ENCODE measurements at places on chromosomes 1 and 21. TPM values are rescaled to one million over a fixed set of nuclear protein-coding genes. Genes with fewer than 3 reads are reported as not detected.

Gene SLC9C2
- polyA plus RNA-seq: 0.09 TPM

Gene INSRR
- polyA plus RNA-seq: not detected

Gene NBPF4
- not detected for polyA plus RNA-seq

Gene LCE1F
- not detected for polyA plus RNA-seq

Gene KIF14
- 5.6 TPM for polyA plus RNA-seq

Gene HSPA13
- 46.5 TPM for polyA plus RNA-seq

DNA sequence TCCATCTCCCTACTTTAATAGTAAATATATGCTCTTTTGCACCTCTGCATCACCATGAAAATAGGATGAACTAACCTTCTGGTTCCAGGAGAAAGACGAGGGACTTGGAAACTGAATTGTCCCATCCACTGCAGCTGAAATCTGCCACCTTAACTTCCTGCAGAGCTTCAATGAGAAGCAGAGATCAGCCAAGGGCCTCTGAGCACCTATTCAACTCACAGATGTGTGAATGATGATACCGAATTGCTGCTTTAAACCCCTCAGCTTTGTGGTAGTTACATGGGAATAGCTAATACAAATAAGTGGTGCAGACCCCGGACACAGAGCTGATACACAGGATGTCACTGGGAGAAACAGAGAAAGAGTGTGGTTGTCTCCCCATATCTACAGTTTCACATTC is 616.8 kb downstream of the NCAM2 start:
- DNase-seq: no peak

GRCh38 chr1:190738317-190738716 is 260.7 kb upstream of the BRINP3 start:
- no peak for DNase-seq

DNA sequence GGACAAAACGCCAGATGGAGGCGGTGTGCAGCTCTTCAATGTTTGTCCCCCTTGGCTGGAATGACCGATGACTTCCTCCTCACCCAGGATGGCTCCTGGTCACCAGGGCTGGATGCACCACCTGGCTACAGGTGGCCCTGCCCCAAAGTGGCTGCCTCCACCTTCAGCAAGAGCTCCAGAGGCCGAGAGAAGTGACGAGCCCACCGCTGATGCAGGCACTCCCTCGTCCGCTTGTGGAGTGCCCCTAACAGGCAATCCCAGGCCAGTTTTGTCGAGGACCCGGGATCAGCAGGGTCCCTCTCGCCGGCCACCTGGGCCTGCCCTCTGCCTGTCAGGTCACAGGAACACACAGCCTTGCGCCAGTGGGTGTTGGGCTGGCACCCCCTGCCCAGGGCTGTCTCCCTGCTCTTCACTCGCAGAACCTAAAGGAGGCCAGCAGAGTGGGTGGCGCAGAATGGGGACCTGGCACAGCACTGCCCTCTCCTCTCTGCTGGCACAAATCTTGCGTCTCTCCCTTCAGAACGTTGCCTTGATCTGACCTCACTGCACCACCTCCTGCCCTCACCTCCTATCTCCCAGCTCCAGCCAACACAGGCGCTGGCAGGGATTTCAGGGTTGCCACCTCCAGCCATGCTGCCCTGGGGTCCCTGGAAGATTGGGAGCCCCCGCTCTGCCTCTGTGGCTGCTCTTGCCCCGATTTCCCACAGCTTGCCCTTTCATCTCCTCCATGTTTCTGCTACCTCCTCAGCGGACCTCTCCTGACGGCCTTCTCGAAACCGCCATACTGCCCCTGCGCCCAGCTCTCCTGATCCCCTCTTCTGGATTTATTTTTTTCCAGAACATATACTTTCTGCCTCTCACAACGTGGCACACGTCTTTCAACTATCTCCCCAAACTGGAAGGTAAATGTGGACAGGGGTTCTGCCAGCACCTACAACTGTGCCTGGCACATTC is 38.6 kb downstream of the SLC45A1 start:
- no peak for DNase-seq

- DNase-seq: no peak
These were observed 57.2 kb downstream of the AGPAT3 start for GRCh38 chr21:43921979-43922945.

- no peak for DNase-seq
These were observed 60.4 kb downstream of the MRPS6 start for GRCh38 chr21:34133802-34134201.

GRCh38 chr21:44082648-44083440 is 24.4 kb upstream of the PWP2 start:
- peak; percentile 27 for DNase-seq

DNA sequence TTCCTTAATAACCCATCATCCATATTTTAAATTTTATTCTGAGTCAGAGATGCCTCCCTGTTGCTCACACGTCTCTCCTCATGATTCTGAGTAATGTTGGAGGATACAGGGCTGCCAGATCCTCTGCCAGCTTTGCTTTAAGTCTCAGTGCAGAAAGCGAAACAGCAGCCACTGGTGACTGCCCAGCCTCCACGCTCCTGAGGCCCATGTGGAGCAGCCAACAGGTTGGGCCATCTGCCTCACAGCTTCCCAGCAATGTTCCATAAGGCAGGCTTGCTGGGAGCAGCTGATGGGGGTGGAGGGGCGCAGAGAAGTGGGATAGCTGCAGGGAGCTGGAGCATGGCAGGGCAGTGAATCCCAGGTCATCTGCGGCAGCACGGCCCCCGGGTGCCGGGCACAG is 104.2 kb downstream of the IGSF21 start:
- DNase-seq: no peak

GRCh38 chr21:44814498-44815023 is 3.3 kb downstream of the SUMO3 start:
- DNase-seq: no peak

DNA sequence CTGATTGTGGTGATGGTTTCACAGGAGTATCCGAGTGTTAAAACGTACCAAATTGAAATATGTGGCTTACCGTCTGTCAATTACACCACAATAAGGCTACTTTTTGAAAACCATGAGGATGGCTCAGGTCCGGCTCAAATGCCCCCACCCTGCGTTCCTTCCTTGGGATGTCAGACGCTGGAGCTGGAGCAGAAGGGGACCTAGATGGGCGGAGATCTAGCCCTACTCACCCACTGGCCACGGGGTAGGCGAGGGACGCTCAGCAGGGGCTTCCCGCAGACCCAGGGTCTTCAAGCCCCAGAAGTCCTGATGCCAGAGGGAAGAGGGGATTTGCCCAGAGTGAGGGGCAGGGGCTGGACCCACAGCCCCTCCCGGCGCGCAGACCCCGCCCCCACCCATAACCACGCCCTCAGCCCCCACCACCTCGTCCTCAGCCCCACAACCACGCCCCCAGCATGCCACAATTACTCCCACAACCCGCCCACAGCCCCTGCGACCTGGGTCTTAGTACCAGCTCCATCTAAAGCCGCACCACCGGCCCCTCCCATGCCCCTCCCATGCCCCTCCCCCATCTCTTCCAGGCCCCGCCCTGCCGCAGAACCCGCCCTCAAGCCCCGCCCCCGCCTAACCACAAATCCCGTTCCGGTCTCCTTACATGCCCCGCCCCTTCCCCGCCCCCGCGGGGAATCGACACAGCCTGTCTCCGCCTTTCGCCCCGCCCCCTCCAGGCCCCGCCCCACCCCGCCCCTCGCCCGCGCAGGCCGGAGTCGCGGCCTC is at the start of gene LRRC3:
Gene LRRC3, plus strand, starts transcription at position 764 of the 777 bp plus-strand sequence. CDS start 1,135 bp downstream, outside the sequence.
- peak; percentile 72 for DNase-seq

DNA sequence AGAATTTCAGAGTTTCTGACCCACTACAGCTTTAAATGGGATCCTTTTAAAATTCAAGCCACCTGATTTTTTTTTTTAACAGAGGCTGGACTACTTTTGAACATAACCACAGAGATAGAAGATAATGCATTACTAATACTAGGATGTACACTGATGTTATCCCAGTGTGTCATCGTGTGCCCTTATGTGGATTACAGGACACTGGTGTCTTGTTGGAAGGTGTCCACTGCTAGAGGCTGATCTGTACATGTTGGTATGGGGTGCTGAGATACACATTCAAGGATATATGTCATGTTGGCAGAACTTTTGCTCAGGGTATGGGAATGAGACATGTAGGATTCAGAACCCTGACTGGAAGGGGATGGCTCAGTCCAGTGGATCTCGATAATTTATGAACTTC is 56.3 kb downstream of the INAVA start:
- DNase-seq: no peak

GRCh38 chr1:63010913-63011660 is 227.2 kb downstream of the ATG4C start:
- DNase-seq: no peak

DNA sequence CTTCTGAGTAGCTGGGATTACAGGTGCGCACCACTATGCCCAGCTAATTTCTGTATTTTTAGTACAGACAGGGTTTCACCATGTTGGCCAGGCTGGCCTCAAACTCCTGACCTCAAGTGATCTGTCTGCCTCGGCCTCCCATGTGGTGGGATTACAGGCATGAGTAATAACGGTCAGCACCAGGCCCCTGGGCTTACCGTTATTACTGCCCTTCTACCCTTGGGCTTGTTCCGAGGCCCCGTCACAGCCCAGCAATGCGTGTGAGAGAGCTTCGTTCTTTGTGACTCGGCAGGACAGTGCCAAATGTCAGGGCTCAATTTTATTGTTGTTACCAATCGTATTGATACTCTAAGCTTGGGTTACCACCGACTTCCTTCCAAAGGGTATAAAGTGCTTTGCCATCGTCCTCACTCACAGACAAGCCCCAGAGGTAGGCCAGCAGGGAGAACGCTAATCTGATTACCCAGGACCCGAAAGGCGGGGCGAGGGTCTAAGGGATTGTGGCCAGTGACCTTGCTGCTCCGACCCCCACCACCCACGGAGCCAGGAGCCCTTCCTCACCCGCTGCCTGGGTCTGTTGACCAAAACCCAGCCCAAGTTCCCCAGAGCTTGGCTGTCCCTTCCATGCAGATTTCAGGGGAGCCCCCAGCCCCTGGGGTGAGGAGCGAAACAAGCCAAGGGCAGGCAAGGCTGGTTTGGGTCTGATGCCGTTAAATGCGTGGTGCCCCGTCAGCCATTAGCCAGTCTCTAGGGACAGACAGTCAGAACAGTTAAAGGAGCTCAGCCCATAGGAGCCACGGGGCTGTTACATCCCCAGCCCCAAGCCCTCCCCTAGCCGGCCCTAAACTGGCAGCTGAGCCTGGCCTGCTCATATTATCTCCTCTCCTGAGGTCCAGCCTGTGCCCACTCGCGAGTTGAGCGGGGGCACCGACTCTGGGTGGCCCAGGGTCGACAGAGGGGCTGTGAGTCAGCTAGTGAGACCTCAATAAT is 54.9 kb upstream of the CASZ1 start:
- no peak for DNase-seq

- DNase-seq: no peak
These were observed 241.0 kb upstream of the SNX7 start for GRCh38 chr1:98420376-98421084.

- no peak for DNase-seq
These were observed 407.4 kb downstream of the RWDD3 start for GRCh38 chr1:95641386-95641785.

DNA sequence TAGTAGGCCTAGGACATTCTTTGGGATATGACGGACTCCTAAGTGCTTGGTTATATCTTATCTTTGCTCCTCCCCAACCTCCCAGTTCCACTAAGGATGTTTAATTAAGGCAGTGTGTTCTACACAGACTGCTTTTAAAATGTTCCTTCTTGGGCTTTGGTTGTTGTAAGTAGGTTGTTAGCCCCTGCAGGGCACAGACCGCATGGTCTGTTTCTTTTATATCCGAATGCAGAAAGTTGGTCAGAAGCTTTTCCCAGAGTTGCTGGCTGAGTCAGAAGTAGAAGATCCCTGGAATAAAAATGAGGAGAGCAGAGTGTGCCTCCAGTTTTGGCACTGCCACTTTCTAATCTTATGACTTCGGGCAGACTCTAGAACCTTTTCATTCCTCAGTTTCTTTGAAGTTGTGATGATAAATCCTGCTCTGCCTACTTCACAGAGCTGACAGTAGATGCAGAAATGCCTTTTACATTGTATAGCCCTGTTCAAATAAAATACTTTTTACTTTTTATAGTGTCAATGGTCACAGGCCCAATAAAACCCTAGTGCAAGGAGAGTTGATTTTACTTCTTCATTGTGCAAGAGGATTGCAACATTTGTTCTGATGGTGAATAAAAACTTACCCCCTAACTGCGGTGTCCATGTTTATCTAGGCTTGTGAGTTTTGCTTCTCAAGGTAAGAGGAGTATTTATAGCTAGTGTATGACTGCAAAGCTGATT is 18.4 kb downstream of the FMN2 start:
- DNase-seq: no peak

GRCh38 chr1:56688522-56689026 is 43.5 kb downstream of the PRKAA2 start:
- DNase-seq: no peak

DNA sequence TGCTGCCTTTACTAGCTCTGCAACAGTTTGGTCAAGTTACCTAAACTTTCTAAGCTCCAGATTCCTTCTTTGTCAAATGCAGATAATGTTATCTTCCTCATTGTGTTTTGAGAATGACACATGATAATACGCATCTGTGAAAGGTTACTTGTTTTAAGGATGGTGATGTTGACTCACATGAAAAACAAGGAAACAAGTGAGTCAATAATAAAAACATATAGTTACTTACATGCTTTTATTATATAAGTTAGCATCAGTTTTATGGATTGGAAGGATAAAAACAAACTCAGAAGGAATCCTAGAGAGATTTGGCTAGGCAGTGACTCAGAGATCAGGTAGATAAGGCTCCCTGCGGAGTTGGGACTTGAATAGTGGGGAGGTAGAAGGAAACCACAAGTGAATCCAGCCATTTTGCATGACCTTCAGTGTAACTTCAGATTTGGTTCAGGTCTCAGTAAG is 144.6 kb downstream of the LMO4 start:
- DNase-seq: no peak

DNA sequence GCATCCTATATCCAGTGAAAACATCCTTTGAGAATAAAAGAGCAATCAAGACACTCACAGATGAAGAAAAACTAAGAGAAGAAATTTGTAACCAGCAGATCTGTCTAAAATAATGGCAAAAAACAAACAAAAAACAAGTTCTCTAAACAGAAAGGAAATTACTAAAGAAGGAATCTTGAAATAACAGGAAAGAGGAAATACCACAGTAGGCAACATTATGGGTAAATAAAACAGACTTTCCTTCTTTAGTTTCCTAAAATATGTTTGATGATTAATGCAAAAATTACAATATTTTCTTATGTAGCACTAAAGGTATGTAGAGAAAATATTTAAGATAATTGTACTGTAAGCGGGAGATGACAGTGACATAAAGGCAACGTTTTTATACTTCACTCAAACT is 23.5 kb downstream of the SLC19A1 start:
- DNase-seq: no peak

- no peak for DNase-seq
These were observed 24.6 kb downstream of the LRRC41 start for GRCh38 chr1:46278807-46279206.
